ENCODE measurements at places on chromosomes 6 and 20.

DNA sequence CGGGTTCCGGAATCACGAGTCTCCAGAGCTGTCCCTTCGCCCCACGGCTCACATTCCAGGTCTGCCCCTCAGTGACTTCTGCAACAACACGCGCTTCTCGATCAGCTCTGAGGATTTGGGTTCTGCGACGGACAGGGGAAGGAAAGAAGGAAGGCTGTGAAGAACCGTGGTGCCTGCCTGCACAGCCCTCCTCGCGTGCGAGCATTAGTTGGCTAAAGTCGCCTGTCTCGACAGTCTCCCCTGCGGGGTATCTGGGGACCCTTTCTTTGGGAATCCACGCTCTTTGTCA is 23.1 kb downstream of the VPS52 start:
- no peak for DNase-seq

DNA sequence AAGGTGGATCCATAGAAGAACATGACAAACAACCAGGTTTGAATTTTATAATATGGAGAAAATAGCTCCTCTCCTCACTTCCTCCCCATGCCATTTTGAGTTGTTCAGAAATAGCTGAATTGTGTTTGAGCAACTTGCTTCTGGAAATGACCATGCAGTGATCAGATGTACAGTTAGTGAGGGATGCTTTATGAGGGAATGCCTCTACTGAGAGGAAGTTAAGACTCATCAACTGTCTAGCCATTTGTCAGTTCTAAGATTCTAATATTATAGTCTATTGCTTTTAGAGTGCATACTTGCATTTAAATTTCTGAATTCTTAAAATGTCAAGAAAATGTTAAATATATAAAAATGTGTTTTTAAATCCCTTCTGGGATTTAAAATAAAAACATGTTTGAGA is 3.8 kb downstream of the LAMA2 start:
- no peak for DNase-seq

- no peak for DNase-seq
Observed at GRCh38 chr6:47188588-47189021, 121.1 kb downstream of the TNFRSF21 start.

DNA sequence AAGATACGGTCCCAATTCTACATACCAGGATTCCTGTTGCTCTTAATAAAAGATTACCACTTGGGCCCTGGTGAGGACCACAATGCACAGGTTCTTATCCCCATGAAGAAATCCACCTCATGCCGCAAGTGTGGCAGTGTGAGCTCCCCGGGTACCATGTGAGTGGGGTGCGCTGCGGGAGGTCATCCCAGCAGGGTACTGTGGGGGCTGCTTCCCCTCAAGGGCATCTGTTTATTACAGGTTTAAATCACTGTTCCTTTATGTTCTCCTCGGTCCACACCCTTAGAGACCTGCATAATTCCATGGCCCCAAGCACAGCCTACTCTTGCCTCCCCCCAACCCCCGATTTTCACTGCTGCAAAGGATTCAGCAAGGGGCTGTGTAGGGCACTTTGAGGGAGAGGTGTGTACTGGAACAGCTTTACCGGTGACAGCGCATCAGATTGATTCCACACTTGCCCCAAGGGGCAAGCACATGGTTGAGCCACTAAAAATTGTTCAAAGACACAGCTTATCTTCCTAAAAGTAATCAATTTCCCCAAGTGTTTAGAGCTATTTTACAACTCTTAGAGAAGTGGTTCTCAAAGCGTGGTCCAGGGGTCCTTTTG is 6.2 kb downstream of the DIDO1 start:
- DNase-seq = no peak

DNA sequence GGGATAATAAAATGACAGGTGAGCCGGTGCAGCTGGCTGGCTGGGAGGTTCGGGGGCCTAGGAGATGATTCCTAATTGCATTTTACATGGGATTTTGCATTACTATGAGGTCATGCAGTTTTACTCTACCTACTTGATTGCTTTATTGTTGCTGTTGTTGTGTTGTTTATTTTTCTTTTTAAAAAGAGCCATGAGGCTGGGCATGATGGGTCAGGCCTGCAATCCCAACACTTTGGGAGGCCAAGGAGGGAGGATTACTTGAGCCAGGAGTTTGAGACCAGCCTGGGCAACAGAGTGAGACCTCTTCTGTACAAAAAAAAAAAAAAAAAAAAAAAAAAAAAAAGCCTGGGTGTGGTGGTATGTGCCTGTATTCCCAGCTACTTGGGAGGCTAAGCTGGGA is 104.8 kb downstream of the GJA1 start:
- DNase-seq = no peak
